Activated CD4-positive, alpha-beta T cell treated with anti-CD3 and anti-CD28 coated beads, Interleukin-2, amount 50 U/mL, for 16 hours (primary cell): ENCODE measurements at places on chromosomes 7 and 10.

DNA sequence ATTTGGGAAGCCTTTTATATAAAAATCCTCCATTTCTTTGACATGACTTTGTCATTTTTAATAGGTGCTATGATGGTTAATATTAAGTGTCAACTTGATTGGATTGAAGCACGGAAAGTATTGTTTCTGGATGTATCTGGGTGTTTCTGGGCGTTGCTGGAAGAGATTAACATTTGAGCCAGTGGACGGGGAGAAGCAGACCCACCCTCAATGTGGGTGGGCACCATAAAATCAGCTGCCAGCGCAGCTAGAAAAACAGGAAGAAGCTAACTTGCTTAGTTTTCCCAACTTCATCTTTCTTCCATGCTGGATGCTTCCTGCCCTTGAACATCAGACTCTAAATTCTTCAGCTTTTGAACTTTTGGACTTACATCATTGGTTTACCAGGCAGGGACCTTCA lies 1003.0 kb downstream of the SORCS3 start:
- DNase-seq: no peak

DNA sequence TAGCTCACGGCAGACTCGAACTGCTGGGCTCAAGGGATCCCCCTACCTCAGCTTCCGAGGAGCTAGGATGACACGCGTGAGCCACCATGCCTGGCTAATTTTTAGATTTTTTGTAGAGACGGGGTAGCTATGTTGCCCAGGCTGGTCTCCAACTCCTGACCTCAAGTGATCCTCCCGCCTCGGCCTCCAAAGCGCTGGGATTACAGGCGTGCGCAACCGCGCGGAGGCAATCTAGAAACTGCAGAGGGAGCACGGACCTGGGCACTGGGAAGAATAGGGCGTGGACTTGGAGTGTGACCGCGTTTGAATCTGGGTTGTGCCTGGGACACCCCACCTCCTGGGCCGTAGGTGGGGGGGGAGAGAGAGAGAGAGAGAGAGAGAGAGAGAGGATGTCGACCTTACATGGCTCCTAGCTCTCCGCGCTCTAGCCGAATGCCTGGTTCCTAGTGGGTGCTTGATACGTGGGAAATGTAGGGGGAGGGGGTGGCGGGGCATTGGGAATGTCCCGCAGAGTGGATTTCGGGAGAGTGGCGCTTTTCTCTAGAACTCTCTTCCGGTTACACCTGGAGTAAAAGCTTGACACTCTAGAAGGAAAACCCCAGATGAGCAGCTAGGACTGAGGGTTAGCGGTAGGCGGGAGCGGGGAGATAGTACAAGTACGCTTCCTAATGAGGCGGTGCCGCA lies 1.2 kb upstream of the MAP3K8 start:
- DNase-seq: no peak

GRCh38 chr10:100810091-100810834 lies 64.9 kb downstream of the PAX2 start:
- DNase-seq: no peak

GRCh38 chr10:12269056-12269455 lies 73.1 kb downstream of the CDC123 start:
- DNase-seq: no peak

DNA sequence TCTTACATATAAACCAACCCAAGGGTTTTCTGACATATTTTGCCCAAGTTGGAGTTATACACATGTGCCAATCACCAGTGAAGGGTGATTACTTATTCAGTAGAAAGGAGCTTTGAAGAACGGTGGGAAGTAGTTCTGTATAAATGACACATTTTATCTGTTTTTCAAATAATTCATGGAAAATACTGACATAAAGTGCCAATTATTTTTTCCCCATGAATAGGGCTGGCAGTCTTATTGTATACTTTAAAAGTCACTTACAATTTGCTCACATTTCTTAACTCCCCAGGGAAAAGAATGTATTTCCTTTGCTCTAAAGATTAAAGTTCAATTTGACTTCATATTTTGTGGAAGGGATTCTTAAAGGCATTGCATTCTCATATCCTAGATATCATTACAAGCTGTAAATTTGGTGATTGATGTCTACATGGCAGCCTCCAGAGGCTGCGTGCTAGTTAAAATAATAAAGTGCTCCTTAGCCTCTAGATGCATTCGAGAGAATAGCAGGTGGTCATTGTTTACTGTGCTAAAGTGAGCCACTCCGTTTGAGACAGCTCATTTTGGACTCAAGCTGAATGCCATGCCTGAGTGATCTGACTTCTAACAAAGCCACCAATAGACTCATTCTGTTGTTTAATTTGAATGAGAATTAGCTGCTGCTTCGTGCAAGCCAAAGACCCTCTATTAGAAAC lies 148.8 kb upstream of the NRP1 start:
- no peak for DNase-seq

- no peak for DNase-seq
Observed at GRCh38 chr7:158569858-158570323, 17.7 kb downstream of the PTPRN2 start.

- DNase-seq: no peak
Observed at GRCh38 chr10:42149722-42150427, 488.5 kb downstream of the ZNF33B start.

DNA sequence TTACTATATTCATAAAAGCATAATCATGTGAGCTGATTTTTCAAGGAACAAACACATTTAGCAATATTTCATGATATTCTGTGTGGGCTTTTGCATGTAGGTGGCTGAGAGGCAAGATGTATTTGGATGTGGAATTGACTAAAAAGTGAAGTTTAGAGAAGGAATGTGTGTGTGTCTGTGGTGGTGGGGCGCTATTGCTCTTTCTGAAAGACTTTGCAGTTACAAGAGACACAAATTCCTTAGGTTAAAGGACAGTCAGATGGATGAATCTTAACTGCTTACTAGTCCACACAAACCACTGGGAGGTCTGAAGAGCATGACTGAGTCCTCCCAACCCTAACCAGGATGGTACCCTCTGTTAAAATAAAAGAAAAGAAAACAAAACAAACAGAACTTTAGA lies 200.1 kb downstream of the SDHAF3 start:
- DNase-seq: no peak

DNA sequence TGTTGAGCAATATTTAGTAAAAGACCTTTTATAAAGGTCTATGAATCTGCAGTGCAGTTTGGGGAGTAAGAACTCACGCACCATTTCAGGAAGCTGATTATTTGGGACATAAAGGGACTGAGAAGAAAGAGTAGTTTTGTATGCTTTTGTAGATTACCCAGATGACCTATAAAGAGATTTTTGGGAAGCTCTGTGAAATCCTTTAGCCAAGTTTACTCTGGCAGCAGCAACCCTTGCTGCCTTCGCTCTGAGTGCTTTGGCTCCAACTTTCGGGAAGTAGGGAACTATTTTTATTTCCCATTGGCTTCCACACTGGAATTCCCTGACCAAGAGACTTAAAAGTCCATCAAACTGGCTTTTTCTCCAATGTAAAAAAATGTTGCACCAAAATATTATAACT lies 1110.1 kb upstream of the PHF14 start:
- DNase-seq: no peak

- DNase-seq: no peak
Observed at GRCh38 chr10:72011468-72011867, 47.3 kb downstream of the CHST3 start.

- DNase-seq: no peak
Observed at GRCh38 chr10:98758463-98758862, 311.7 kb upstream of the HPS1 start.

DNA sequence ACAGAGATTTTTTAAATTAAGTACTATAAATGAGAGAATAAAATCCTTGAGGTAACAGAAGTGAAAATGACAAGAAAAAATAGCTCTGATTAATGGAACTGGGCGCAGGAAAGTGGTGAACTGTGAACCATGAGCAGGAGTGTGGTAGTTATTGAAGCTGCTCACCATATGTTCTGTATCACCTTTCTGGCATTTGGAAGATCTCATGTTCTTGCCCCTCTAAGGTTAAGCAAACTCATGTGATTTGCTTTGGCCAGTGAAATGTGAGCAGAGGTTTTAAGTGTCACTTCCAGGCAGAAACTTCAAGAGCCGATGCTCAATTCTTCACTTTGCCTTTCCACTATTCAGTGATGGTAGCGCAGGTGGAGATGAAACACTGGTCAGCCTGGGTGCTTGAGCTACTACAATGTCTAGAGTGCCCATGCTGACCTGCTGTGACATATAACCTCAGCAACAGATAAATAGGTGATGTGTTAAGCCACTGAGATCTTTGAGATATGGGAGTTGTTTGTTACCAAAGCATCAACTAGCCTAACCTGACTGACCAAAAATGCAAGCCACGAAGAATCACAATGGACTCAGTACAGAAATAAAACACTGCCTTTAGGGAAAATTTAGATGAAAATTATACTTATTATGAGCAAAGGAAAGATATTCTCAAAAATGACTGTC lies 18.4 kb downstream of the MTPAP start:
- DNase-seq: no peak

- no peak for DNase-seq
Observed at GRCh38 chr7:66869660-66870450, 51.2 kb upstream of the TMEM248 start.

GRCh38 chr10:98316170-98316569 lies 48.2 kb upstream of the LOXL4 start:
- DNase-seq: no peak

- peak; percentile 46 for DNase-seq
Observed at GRCh38 chr10:8416192-8416701, 361.8 kb downstream of the GATA3 start.

- DNase-seq: no peak
Observed at GRCh38 chr10:43229208-43230061, 37.4 kb downstream of the RASGEF1A start.

GRCh38 chr7:38862666-38863065 lies 46.3 kb downstream of the VPS41 start:
- DNase-seq: no peak

DNA sequence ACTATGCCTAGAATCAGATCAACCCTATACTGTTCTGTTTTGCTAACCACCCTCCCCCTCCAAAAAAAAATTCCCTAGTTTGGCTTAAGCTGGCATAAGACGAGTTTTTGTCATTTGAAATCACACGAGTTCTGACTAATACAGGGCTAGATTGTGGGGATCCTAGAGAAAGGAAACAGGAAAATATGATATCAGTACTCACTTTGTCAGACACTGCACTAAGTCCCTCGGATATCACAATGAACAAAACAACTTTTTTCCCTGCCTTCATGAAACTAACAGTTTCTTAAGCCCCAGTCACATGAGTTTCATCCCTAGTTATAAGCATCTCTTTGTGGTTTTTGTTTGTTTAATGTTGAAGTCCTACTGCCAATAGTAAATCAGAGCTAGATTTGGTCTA lies 118.5 kb downstream of the ITGB8 start:
- no peak for DNase-seq

- DNase-seq: no peak
Observed at GRCh38 chr10:24234784-24235183, 25.8 kb downstream of the KIAA1217 start.

- DNase-seq: no peak
Observed at GRCh38 chr7:139783647-139784385, 6.0 kb upstream of the HIPK2 start.
